ENCODE measurements at places on chromosomes 6 and 20.

DNA sequence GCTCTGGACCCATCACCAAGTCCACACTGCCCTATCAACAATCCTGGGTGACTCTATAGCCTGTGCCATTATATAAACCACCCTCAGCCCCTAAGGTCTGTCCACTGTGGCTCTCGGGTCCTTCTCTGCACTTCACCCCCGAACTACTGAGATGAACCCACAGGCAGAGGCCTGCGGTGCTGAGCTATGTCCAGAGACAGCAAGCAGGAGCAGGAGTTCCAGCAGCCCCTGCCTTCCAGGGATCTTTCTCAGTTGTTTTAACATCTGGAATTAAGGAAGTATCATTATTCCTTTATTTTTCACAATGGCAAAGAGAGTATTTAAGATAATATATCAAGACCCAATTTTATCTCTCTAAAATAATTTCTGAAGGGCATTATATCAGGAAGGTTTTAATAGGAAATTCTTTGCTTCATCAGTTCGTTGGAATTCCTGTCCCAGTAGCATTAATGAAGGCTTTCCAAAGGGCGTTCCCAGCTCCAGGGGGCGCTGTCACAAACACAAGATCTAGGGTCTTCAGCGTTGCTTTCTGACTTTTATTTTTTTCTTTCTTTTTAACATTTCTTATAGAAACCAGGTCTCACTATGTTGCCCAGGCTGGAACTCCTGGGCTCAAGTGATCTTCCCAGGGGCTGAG lies 27.3 kb downstream of the RRBP1 start:
- DNase-seq, result no peak

DNA sequence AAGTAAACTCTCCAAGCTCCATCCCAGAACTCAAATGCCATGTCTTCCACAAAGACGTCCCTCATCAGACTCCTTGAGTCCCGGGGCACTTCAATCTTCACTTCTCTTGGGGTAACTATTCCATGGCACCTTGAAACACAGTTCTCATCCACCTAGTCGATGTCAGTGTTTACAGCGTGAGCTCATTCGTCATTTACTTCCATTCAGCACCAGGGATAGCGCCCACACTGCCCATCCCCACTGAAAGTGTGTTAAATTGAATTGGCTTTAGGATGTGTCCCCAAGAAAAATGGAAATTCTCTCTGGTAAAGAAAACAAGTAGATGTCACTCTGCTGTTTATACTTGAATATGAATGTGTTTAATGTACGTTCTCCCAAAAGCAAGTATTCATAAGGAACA lies 31.3 kb downstream of the KCNK15 start:
- DNase-seq, result no peak

DNA sequence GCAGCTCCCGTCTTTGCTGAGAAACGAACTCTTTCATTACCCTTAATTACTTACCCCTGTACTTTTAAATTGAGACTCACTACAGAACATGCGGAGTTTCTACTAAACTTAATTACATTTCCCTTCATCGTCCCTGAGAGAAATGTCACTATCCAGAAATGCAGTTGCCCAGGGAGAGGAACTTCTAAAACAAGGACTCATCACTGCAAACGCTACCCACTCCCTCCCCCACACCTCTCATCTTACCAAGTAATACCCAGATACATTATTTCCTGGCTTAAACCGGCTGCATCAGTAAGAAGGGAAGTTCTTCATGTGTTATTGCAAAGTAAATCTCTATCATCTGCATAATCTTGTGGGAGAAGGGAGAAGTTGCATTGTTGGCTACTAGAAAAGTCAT lies 138.3 kb downstream of the IPCEF1 start:
- no peak for DNase-seq

GRCh38 chr20:16124911-16125776 lies 448.1 kb downstream of the KIF16B start:
- no peak for DNase-seq

DNA sequence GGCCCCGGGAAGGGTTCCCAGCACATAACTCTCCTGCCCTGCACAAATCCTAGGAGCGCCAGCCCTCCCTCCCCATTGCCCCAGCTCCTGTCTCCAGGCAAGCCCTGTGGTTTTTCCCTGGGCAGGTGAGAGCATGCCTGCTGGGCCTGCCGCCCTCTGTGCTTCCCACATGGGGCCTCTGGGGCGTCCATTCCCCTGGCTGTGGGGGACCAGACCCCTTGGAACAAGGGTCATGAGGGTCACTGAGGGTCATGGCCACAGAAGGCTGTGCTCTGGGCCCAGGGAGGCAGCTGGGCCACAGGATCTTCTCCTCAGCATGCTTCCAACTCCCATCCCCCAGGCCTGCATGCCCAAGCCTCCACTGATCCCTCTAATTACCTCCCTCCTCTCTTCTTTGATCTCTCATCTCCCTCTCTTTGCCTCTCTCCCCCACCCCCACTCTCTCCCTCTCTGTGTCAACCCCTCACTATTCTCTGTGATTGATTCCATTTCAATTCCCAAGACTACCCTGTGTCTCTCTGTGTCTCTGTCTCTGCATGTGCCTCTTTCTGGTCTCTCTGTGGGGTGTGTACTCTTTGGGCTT lies 6.1 kb downstream of the MDFI start:
- DNase-seq, result no peak

- DNase-seq, result no peak
These were observed 139.0 kb downstream of the IMPG1 start for GRCh38 chr6:75933387-75933975.

GRCh38 chr20:46708172-46708860 lies 1.1 kb upstream of the SLC2A10 start:
- no peak for DNase-seq

DNA sequence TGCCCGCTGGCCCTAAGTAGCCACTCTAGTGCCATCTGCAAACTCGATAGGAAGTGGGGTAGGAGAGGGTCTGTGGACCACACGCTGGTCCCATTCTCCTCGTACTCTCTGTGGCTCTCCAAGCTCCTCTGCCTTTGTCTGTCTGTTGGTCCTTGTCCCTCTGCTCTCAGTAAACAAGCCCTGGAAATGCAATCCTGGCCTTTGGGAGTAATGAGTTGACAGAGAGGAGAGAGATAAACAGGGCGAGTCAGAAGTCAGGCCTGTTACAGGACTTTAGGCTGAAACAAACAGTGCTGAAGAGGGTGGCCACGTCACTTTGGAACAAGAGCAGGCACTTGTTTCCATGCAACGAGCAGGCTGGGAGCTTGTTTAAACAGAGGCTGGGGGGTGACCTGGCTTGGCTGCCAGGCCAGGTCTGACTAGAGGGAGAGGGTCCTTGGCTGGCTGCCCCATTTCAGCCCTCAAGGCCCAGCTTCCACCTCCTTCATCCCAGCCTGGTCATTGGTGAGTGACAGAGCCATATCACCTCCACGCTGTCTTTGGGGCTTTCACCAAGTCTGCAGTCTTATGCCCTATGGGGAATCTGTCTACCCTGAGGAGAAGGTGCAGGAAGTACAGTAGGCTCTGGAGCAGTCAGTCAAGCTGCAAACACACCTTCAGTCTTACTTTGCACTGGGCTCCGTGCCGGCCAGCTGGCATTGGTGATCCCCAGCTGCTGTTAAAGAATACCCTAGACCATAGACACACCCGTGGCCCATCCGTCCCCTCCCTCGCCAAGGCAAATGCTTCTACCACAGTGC lies 22.6 kb downstream of the FOXP4 start:
- no peak for DNase-seq

GRCh38 chr6:151018911-151019782 lies 153.6 kb downstream of the MTHFD1L start:
- DNase-seq, result no peak

GRCh38 chr6:21476112-21476511 lies 117.4 kb upstream of the SOX4 start:
- DNase-seq, result no peak

- no peak for DNase-seq
These were observed 391.1 kb upstream of the HSF2 start for GRCh38 chr6:122008101-122008999.

GRCh38 chr6:137224799-137225198 lies 5.6 kb upstream of the IFNGR1 start:
- no peak for DNase-seq

All from GM12891 (cell line).